ENCODE measurements at places on chromosomes 16 and 17.

DNA sequence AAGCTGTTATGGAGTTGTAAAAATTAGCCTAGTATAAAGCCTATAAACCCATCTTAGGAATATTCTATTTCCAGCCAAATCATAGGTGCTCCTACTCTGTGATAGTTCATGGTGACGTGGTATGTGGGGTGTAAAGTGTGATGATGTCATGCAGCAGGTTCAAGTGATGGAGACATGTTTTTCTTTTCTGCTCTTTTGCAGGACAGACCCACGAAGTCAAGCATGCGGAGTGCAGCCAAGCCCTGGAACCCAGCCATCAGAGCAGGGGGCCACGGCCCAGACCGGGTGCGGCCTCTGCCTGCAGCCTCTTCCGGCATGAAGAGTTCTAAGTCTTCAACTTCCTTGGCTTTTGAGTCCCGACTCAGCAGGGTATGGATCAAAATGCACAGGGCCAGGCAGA, 87.3 kb downstream of the SPECC1 start:
- DNase-seq: no peak

DNA sequence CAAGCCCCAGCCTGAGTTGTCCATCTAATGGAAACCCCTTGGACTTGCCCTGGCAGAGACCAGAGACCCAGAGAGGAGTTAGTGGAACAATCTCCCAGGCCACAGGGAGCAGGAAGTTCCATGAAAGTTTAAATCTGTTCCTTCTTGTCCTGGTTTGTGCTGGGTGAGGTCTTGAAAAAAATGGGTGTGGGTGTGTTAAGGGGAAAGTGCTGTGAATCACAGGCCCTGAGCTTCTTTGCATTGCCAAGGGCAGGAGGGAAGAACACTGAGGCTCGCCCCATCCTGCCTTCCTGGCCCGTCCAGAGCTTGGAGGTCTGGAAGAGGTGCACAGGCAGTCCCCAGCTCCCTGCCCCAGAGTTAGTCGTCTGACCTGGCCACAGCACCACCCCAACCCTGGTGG, 2.3 kb downstream of the ADORA2B start:
- DNase-seq: peak; percentile 59

DNA sequence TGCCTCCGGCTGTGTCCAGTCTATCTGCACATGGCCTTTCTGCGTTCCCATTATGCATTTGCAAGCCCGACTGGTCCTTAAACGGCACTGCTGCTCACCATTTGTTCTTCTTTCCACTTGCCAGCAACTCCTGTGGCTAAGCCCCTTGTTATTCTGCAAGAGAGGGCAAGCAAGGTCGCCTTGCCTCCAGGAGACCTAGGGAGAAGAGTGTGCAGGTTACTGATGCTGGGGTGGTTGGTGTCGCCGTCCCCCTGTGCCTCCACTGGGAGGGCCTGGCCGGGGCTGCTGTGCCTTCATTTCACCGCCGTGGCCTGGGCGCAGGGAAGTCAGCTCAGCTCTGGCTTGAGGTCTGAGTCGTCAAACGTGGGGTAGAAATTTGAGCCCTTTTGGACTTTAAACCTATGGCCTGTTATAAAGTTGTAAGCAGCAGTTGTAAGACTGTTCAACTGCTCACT, 12.7 kb downstream of the SLC6A4 start:
- DNase-seq: no peak

DNA sequence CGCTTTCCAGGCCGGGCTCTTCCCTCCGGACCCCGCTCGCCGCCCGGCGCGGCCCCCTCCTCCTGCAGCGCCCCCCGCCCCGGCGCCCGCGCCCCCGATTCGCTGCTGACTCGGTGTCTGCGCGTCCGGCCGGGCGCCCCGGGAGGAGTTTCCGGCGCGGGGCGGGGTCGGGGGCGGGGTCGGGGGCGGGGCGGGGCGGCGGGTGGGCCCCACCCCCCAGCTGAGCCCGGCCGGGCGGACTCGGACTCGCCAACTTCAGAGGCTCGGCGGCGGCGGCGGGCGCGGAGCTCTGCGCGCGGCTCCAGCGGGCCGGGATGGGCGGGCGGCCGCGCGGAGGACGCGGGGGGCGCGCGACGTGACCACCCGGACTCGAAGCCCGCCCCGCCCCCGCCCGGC, at the start of gene METRNL:
TSS of gene METRNL (plus strand) at position 258 of the 396 bp plus-strand sequence. CDS start 207 bp downstream, outside the sequence.
- DNase-seq: peak; percentile 65

DNA sequence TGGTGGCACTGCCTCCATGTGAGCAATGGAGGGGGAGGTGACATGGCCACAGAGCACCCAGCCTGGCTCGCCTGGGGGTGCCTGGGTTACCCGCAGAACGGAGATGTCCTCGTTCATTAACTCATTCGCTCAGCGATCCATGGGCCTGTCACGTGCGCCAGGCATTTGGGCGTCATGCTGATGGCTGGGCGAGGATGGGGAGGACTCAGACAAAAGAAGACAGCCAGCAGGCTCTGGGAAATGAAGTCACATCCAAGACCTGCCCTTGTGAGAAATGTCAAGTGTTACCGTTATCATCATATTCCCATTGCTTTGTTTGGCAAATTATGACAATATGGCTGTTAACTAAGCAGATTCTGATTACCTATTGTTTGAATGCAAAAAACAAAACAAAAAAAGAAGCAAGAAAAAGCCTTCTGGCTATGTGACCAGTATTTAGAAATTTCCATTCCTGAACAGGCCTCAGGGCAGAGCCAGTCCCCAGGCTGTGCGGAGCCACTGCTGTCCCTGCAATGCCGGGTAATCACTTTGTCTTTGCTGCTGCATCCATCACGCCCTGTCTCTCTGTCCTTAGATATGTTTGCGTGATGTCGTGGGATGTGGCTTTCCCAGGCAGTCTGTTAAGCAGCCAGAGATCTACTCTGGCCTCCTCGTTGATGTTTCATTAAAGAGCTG, 57.9 kb downstream of the CMIP start:
- no peak for DNase-seq

DNA sequence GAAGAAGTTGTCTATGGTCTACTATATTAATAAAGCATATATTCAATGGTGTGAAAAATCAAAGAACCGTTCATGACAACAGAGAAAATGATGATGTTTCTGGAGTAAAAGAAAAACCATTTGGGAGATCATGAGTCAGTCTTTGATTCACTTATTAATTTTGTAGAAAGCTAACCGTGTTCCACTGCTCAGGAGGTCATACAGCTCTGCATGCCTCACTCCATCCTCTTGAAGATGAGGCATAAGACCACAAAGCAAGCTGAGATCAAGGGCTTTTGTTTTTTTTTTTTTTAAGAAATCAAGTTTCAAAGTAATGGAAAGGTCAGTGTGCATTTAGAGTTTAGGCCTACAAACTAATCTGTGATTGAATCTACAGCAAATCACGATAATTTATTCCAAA, 206.4 kb downstream of the CEP112 start:
- no peak for DNase-seq

DNA sequence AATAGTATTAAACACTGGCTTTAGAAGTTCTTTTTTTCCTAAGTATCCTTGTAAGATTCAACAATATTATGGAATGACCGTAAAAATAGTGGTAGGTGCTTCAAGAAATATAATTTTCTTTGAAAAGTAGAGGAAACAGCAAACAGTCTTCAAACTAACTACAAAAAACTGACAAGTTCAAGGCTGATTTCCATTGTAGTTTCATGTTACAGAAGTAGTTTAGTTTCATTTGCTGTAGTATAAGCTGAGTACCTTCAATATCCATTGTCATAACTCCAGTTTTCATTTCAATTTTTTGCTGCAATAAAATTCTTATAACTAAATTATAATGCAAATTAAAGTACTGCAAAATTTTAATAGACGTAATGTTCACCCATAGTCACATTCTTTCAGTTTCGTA, 19.3 kb downstream of the PHKB start:
- no peak for DNase-seq

DNA sequence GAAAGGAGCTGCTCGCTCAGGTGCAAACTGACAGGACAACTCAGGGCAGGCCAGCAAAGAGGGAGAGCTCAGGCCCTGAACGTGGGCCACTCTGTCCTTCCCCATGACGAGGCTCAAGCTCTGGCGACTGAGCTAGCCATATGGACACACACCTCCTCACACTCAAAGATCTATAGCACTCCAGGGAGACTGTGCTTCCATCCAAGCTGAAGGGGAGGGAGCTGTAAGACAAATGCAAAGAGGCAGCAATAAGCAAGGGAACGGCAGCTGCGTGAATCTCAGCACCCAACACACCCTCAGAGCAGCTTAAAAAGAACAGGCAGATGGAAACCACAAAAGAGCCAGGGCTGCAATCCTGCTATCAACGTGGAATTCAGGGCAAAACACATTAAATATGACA, 13.5 kb downstream of the NUDT16L1 start:
- DNase-seq: no peak

- DNase-seq: no peak
Observed at GRCh38 chr17:55062921-55063320, 94.4 kb downstream of the STXBP4 start.

GRCh38 chr17:43875476-43876147, 28.6 kb downstream of the CD300LG start:
- no peak for DNase-seq

GRCh38 chr17:79355165-79355564, 255.7 kb downstream of the RBFOX3 start:
- DNase-seq: no peak

- DNase-seq: no peak
Observed at GRCh38 chr17:8954339-8954738, 11.2 kb downstream of the PIK3R5 start.
